ENCODE measurements at places on chromosomes 11 and 22. TPM values are rescaled to one million over a fixed set of nuclear protein-coding genes. Genes with fewer than 3 reads are reported as not detected.

The ART1 gene
- total RNA-seq, result not detected

The LARGE2 gene
- total RNA-seq, result not detected

The OR8D2 gene
- total RNA-seq, result not detected

The DAGLA gene
- total RNA-seq, result 4.2 TPM

DNA sequence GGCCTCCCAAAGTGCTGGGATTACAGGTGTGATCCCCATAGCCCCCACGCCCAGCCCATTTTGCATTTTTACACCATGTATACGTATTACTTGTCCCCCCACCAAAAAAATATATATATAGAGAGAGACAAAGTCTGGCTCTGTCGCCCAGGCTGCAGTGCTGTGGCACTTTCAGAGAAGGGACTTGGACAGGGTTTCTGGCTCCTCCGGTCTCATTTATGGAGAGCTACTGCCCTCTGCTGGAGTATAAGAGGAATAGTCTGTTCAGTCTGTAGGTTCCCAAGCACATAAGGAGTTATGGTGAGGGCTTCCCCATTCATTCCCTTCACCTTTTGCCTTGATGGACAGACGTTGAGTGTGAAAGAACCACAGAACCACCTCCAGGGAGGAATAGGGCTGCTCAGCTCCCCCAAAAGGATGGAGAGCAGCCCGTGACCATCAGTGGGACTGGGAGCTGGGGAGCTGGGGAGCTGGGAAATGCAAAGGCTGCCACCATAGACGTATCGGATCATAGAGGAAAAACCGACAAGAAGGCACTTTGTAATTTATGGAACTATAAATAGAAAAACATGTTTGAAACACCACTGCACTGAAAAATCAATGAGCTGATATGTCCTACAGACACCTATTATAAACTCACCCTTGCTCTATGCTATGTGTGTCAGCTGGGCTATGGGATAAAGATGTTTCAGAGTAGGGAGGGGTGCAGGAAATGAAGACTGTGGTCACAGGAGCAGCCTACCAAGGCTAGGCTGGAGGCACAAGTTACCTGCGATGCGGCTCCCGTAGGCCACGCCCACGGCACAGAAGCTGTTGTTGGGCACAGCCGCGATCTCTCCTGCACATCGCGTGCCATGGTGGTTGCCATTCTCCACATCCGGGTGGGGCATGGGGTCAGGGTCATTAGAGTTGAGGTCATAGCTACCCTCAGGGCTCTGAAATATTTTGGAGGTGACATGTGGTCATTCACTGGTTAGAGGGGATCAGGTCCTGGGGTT, 5.2 kb downstream of the PCSK7 start:
- peak; percentile 87 for DNase-seq

- DNase-seq, result no peak
These were observed 45.4 kb downstream of the TP53I11 start for GRCh38 chr11:44905131-44905866.

GRCh38 chr11:93844568-93844967, 5.8 kb downstream of the VSTM5 start:
- DNase-seq, result no peak

- DNase-seq, result peak; percentile 84
These were observed 20.0 kb upstream of the CASP12 start for GRCh38 chr11:104918113-104918824.

- no peak for DNase-seq
These were observed 1.4 kb upstream of the KCNJ5 start for GRCh38 chr11:128889657-128890213.

GRCh38 chr11:8937159-8937558, 4.4 kb upstream of the C11orf16 start:
- no peak for DNase-seq

DNA sequence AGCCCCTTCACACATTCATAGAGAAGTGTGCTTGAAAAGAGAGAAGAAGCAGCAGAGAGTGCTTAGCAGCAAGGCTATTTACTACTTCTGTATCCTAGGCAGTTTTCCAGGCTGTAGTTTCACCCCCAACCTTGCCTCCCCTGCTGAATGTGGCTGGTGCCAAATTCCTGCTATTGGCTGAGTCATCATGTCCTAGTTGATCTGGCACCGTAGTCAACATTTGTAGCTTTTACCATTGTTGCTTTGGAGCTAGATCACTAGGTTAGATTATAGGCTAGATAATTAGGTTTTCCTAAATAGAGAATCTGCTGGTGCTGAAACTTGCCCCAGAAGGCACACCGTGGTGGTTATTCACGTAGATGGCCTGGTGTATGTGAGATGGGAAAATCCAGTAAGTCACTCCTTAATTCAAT, 32.7 kb downstream of the ARHGAP42 start:
- DNase-seq, result peak; percentile 92

DNA sequence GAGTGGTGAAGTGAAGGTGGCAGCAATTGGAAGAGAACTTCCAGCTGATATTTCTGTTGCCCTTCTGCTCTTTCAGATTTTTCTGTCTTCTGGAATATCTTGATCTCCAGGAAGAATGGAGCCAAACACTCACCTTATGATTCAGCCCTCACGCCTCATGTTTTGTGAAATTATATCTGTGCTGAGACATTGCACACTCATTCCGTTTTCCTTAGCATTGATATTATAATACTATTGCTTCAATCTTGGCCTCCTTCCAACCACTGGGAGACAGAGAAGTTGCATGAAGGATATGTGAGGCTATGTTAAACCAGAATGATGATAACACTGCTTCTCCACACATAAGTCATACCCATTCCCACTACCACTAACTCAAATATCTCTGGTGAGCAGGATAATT, 177.9 kb downstream of the ETS1 start:
- DNase-seq, result peak; percentile 89
